Cardiac muscle cell (in vitro differentiated cells and primary cell): ENCODE measurements at places on chromosomes 16 and 17. TPM values are rescaled to one million over a fixed set of nuclear protein-coding genes. Genes with fewer than 3 reads are reported as not detected.

Gene CCDC154
- polyA plus RNA-seq, result 0.49 and 0.64 TPM in 2 replicates

Gene CRK
- polyA plus RNA-seq, result 33.1 and 46.0 TPM in 2 replicates

Gene CA7
- polyA plus RNA-seq, result 0.46 and 1.2 TPM in 2 replicates

Gene KRTAP1-1
- not detected in 2 replicates for polyA plus RNA-seq

Gene MT1M
- polyA plus RNA-seq, result not detected in 2 replicates

Gene PDE6G
- polyA plus RNA-seq, result 0.85 and 2.3 TPM in 2 replicates

Gene TBC1D3G
- polyA plus RNA-seq, result 4.5 and 5.9 TPM in 2 replicates

Gene C16orf86
- polyA plus RNA-seq, result 1.7 and 5.1 TPM in 2 replicates

Gene PYY
- polyA plus RNA-seq, result 0.77 TPM in 1 of 2 replicates, not detected in the other

Gene SBK1
- polyA plus RNA-seq, result 12.9 and 15.3 TPM in 2 replicates

Gene CRYM
- polyA plus RNA-seq, result not detected in 2 replicates

Gene CDK3
- 12.2 and 18.5 TPM in 2 replicates for polyA plus RNA-seq

Gene PTX4
- not detected in 2 replicates for polyA plus RNA-seq

Gene SEBOX
- polyA plus RNA-seq, result 0.44 TPM in 1 of 2 replicates, not detected in the other

Gene SPN
- polyA plus RNA-seq, result 0.85 and 1.1 TPM in 2 replicates

Gene SDR42E2
- not detected in 2 replicates for polyA plus RNA-seq

Gene CACNG4
- 1.2 and 3.0 TPM in 2 replicates for polyA plus RNA-seq

Gene HOXB7
- polyA plus RNA-seq, result 0.81 TPM in 1 of 2 replicates, not detected in the other

Gene UTP4
- 47.6 and 51.6 TPM in 2 replicates for polyA plus RNA-seq

Gene UMOD
- polyA plus RNA-seq, result not detected in 2 replicates

Gene CCL5
- 0.10 TPM in 1 of 2 replicates, not detected in the other for polyA plus RNA-seq

Gene RNF112
- polyA plus RNA-seq, result 0.66 and 0.79 TPM in 2 replicates

Gene CNGB1
- polyA plus RNA-seq, result not detected in 2 replicates

Gene PRR14
- polyA plus RNA-seq, result 25.0 and 28.5 TPM in 2 replicates

Gene ODAD4
- polyA plus RNA-seq, result 3.2 and 8.0 TPM in 2 replicates

Gene SNX20
- polyA plus RNA-seq, result not detected in 2 replicates

Gene HSF5
- not detected in 2 replicates for polyA plus RNA-seq

Gene BEAN1
- 2.9 and 3.0 TPM in 2 replicates for polyA plus RNA-seq

Gene CEMP1
- 4.6 and 9.4 TPM in 2 replicates for polyA plus RNA-seq

Gene FBXW10
- polyA plus RNA-seq, result 0.31 TPM in 1 of 2 replicates, not detected in the other

Gene CRYBA1
- polyA plus RNA-seq, result not detected in 2 replicates

Gene PRR35
- 0.40 TPM in 1 of 2 replicates, not detected in the other for polyA plus RNA-seq
